ENCODE measurements at places on chromosomes 11 and 22.

GRCh38 chr11:129387434-129387833 is 11.8 kb downstream of the BARX2 start:
- no peak for DNase-seq

- DNase-seq: peak; percentile 83
Observed at GRCh38 chr11:68297812-68298658, 14.4 kb upstream of the LRP5 start.

DNA sequence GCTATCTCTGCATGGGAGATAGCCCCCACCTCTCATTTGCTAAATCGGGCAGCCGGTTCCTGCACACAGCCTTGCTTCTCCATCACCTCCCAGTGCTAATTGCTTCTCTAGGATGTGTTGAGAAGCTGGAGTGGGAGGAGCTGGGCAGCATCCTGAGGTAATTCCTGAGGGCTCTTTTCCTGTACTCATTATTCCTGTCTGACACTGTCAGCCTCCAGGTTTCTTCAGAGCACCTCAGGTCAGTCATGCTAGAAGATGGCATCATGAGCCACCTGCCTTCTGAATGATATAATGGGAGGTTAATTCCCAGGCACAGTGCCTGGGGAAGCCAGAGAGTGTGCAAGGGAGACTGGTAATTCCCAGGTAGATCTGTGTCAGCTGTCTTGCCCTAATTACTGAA is 133.0 kb downstream of the RAB38 start:
- no peak for DNase-seq

DNA sequence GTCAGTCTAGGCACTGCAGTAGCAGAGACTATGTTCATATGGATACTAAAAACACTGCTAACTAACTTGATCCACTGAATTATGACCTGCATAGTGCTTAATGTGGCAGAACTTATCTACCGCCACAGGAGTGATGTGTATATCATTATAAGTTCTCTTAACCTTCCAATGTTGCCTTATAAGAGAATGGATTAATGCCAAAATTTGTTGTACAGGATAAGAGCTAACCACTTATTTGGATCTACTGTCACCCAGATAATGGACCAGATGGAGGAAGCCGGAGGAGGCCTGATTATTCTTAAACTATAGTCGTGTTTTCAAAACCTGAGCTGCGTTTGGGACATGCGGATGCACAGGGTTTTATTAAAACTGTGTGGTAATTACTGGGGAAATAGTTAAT is 1.9 kb upstream of the OR51B4 start:
- no peak for DNase-seq

GRCh38 chr11:12409621-12410005 is 32.2 kb downstream of the PARVA start:
- DNase-seq: no peak

DNA sequence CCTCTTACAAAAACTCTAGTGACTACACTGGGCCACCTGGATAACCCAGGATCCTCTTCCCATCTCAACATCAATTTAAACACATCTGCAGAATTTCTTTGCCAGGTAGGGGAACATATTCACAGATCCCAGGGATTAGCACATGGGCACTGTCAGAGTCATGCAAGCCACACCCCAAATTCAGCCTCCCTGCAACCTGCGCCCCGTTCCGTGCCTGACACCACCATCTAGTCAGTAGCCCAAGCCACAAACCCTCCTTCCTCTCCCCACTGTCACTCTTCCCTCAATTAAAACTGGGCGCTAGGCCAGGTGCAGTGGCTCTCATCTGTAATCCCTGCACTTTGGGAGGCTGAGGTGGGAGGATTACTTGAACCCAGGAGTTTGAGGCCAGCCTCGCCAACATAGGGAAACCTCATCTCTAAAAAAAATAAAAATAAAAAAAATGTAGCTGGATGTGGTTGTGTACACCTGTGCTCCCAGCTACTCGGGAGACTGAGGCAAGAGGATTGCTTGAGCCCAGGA is 6.4 kb downstream of the FADD start:
- DNase-seq: no peak

DNA sequence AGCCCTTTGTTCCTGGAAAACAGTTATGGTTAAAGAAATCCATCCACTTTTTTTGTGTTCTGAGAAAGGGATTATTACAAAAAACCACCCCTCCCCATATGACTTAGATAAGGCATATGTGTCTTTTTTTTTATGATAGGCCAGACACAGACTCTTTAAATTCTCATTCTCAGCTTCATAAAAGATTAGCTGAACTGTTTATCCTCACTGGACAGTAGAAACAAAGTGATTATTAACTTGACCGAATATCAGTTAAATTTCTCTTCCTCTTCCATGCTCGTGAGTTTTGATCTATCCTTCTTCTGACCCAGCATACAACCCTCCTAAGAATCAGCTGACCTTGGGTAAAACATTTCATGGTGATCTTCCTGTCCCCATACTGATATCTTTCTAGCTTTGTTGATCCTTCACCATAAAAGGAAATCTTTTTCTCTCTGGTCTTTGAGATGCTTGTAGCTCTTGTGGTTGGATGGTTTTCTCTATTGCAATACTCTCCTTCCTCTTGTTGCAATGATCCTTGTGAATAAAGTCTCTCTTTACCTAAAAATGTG is 26.2 kb downstream of the OR2AG2 start:
- DNase-seq: no peak

DNA sequence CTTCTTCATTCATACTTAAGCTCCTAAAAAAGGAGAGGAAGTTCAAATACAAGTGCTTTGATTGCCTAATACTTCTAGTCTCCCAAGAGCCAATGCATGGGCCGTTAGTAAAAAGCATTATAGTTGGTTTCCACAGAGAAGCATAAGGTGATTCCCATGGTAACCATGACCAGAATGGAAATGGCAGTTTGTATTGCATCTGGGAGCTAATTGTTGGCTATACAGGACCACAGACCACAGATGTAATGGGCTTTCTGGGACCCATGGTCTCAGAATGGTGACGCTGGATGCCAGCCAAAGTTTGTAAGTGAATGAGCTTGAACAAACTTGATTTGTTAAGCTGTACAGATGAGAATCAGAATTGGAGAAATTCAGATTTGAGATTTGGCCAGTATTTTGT is 333.9 kb upstream of the C11orf87 start:
- DNase-seq: no peak

GRCh38 chr22:20786536-20786979 is 12.6 kb downstream of the SERPIND1 start:
- DNase-seq: no peak

DNA sequence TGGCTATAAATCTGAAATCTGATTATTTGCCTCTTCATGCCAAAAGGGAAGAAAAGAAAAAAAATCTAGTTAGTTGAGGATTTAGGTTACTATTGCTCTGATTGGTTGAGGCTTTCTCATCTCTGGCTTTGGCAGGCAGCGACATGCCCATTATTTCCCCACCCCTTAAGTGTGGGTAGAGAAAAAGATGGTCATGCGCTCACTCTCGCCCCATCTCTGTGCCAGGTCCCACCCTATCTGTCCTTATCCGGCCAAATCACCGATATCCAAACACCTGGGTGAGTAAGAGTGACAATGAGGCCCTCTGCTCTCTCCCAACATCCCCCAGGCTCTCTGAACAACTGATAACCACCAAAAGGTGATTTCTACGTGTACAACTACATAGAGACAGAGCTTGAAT is 31.2 kb upstream of the SNX19 start:
- no peak for DNase-seq

DNA sequence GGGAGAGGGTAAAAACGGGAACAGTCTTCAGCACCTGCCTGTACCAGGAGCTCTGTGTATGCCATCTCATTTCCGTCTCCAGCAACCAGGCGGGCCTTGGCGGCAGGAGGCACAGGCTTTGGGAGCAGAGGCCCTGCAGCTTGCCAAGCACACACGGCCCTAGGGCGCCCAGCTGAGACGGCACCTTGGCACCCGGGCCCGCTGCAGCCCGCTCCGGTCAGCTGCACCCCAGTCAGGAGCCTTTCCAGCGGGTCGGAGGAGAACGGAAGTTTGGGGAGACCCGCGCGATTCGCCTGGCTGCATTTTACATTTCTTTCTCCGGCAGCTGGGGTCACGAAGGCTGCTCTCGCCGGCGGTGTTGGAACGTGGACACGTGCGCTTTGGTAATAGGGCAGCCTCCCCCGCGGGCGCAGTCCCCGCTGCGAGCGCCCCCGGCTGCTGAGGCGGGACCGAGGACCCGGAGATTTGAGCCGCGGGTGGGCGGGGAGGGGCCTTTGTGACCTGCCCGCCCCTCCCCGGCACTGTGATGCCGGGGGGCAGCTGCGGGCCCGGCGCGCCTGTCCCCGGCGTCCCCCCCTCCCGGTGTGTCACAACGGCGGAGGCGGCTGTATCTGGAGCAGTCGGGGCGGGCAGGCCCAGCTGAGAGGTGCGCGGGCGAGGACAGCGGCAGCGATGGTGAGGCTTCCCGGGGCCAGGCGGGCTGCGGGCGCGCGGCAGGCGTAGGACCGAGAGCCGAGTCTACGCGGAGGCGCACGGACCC is at the start of gene TUBA8:
Gene TUBA8, plus strand, starts transcription at position 616 of the 760 bp plus-strand sequence. Its CDS starts 57 bp downstream, at position 673.
- peak; percentile 68 for DNase-seq

- no peak for DNase-seq
Observed at GRCh38 chr11:8685820-8686219, 3.2 kb downstream of the RPL27A start.

DNA sequence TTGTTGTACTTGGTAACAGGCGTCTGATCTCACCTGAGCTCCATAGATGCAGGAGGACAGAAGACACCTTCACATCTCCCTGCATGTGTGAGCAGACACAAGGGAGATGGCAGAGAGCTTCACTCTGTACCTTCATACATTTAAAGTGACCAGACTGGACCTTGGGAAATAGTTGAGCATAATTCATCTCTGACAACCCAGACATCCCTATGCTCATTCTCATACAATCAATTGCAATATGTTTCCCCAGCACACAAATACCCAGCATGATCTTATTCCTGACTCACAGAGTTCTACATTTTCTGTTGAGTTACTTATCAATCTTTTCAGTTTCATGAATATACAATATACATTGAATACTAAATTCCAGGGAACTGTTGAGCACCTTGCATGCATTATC is 488.2 kb upstream of the API5 start:
- DNase-seq: no peak

- DNase-seq: no peak
Observed at GRCh38 chr11:94774345-94774744, 6.2 kb downstream of the AMOTL1 start.

DNA sequence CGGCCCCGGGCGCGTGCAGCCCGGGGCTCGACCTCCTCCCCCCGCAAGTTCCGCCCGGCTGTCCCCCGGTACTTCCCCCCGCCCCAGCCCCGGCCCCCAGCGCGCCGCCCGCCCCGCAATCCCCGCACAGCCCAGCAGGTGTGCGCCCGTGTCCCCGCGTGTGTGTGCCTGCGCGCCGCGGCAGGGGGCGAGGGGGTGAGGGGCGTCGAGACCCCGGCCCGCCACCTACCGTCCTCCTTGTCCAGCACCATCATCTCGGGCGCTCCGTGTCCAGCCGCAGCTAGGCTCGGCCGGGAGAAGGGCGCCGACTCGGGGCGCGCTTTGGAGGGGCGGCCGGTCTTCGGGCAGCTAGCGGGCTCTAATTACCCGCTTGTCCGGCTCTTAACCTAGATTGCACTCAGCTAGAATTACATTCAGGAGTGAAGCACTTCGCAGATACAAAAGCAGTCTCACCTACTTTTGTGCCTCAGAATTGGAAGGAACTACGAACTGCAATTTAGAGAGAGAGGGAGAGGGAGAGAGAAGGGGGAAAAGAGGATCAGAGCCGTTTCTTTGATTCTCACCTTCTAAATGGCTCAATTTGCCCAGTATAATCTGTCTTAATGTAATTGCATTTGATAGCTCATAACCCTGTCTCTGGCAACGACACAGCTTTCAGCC is 439 bp downstream of the LMO1 start:
- no peak for DNase-seq

GRCh38 chr22:38171927-38172831 is 9.5 kb downstream of the PLA2G6 start:
- no peak for DNase-seq

DNA sequence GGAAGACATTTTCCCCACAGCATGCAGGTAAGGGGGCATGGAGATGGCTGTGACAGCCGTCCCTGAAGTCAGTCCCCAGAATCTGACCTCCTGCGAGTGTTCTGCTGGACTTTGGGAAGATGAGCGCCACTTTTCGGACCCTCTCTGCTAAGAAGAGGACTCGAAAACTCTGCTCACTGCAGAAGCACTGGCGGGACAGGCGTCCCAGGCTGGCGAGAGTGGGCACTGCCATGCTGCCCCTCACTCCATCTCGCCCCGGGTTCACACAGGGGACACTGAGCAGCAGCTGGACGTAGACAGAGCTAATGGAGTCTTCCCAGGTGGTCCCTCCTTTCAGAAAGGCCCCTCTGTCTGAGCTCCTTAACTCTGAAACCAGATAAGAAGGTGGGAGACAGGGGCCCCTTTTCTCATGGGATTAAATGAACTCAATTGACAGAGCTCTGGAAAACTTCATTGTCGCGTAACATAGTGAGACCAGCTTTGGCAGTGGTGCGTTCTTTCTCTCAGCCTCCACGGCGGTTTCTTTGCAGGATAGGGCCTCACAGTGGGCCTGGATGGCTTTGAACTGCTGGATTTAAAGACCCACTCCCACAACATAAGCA is 4.8 kb downstream of the ADAMTS8 start:
- no peak for DNase-seq

GRCh38 chr11:41675205-41675604 is 215.8 kb upstream of the LRRC4C start:
- DNase-seq: no peak

DNA sequence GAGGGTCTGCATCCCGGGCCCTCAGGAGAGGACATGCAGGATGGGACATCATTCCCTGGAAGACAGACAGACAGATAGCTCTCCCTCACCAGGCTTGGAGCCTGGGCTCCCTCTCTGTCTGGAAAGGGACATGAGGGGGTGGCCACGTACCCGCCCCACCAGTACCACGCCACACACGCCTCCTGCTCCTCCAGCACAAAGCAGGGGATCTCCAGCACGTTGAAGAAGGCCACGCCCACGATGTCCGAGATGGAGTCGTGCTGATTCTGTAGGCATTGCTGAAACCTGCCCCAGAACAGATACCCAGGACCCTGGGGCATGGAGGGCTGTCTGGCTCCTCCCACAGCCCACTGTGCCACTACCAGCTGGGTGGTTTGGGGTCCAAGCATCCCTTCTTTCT is 2.2 kb downstream of the PLA2G3 start:
- DNase-seq: no peak

DNA sequence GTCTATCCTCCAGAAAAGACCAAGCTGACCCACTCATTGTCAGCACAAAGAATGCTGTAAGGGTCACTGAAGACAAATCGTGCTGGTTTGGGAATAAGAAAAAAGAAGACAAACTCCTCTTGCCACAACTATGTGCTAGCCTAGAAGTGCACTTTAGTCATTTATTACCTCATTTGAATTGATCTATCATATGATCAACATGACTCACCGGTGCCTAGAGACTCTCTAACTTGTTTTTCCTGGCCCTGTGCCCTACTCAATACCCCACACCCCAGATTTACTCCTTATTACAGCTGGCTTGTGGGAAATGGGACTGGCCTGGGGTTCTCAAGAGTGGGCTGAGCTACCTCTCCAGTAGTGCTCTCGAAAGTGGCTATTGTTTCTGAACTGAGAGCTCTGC is 35.9 kb upstream of the HORMAD2 start:
- peak; percentile 13 for DNase-seq

- no peak for DNase-seq
Observed at GRCh38 chr11:123755813-123756212, 1.5 kb upstream of the OR6X1 start.

GRCh38 chr11:63599211-63600122 is 14.8 kb downstream of the PLAAT3 start:
- DNase-seq: no peak

Measured in activated CD4-positive, alpha-beta T cell treated with anti-CD3 and anti-CD28 coated beads for 36 hours (primary cell).